ENCODE measurements at places on chromosomes 6 and 20.

DNA sequence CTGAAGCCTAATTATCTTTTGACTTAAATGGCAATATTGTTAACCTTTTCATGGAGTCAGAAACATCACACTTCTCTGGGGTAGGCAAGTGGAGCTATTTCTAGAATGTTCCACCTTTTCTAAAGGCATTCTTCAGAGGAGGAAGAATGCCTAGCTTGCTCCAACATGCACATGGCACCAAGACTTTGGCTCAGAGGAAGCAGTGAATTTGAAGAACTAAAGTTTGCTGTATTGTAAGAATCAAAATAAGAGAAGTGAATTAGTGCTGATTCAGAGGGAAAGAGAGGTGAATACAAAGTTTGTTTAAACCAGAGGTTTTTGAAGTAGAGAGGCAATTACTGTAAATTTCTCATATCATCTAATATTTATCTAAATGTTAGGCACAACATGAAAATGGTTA lies 92.2 kb downstream of the SOBP start:
- no peak for DNase-seq

DNA sequence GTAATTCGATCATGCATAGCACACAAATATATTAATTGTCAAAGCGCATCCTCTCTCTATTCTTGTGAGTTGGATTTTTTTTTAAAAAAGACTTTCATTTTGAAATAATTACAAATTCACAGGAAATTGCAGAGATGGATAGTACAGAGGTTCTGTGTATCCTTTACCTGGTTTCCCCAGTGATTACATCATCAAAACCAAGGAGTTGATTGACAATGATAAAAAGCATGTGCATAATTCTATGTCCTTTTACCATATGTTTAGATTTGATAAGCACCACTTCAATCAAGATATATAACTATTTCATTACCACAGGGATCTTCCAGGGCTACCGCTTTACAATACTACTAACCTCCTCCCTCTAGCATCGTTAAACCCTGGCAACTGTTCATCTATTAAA lies 40.2 kb downstream of the CCN2 start:
- DNase-seq, result no peak

GRCh38 chr6:167416676-167417430 lies 92.0 kb downstream of the TTLL2 start:
- DNase-seq, result no peak

DNA sequence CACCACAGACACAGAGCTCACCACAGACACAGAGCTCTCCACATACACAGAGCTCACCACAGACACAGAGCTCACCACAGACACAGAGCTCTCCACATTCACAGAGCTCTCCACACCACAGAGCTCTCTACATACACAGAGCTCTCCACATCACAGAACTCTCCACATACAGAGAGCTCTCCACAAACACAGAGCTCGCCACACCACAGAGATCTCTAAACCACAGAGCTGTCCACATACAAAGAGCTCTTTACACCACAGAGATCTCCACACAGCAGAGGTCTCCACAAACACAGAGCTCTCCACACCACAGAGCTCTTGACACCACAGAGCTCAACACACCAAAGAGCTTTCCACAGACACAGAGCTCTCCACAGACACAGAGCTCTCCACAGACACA lies 55.8 kb downstream of the ERMARD start:
- no peak for DNase-seq

DNA sequence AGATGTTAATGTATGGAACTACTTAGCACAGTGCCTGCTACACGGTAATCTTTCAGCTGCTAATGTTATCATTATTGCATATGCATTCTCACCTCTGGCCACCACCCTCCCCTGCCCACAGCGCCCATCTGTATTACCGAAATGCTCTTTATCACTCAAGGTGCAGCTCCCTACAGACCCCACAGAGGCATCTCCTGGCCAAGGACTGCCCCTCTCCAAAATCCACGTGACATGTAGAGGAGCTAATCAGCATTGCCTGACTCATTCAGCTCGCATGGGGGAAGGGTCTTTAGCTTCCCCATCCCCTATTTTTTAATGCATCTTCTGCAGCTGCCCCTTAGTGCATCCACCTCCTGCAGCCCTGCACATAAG lies 41.8 kb downstream of the SLC22A23 start:
- no peak for DNase-seq

GRCh38 chr20:24574797-24575196 lies 105.4 kb downstream of the SYNDIG1 start:
- no peak for DNase-seq

- DNase-seq, result no peak
These were observed 980 bp downstream of the MBOAT1 start for GRCh38 chr6:20211037-20211940.

Measured in activated CD4-positive, alpha-beta T cell treated with anti-CD3 and anti-CD28 coated beads for 4 hours (primary cell).